NCI-H2227 treated with DMSO at 0.1 percent for 48 hours (cell line): ENCODE measurements at places on chromosomes 3 and 15.

DNA sequence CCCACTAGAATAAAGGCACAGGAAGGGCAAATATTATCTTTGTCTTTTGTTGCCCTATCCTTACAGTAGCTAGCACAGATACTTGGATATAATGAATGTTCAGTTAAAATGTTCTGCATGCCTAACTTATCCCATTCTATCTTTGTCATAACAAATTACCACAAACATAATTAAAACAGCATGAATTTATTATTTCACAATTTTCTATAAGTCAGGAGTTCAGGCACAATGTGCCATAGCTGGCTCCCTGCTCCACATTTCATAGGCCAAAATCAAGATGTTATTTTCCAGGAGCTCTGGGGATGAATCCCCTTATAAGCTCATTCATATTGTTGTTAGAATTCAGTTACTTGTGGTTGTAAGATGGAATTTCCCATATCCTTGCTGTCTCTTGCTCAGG is 975.5 kb downstream of the IGSF11 start:
- no peak for DNase-seq

DNA sequence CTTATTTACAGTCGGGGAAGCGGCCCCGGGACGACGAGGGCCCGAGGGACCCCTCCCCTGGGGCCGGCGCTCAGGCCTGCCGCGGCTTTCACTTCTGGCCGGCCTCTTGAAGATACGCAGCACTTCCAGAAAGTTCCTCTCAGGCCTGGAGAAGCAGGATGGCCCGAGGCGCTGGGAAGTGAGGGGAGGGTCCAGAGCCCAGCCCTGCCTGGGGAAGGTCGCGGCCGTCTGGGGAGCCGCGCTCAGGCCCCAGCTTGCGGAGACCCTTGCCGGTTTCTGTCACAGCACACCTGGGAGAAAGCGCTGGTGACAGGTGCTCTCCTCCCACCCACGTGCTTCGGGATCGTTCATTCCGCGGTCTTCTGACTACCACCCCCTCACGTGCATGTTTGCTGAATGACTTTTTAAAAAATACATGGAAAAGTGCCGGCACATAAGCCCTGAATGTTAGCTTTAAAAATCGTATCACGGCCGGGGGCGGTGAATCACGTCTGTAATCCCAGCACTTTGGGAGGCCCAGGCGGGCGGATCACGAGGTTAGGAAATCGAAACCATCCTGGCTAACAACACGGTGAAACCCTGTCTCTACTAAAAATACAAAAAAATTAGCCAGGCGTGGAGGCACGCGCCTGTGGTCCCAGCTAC is 727 bp upstream of the TM2D3 start:
- DNase-seq, result no peak

DNA sequence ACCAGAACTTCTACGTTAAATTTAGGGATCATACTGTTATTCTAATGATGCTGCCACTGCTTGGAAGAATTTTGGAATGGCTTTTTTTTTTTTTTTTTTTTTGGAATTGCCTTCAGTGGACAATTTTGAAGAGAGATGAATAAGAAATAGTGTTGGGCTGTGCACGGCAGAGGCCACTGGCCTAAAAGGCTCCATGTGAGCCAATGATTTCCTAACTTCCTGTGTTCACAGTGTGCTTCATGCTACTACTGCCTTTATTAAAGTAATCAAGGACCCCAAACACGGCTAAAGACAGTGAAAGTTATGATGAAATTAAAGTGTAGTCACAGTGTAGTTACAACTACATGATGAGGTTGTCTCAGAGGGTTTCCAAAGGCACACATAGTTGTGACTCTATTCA is 100.8 kb upstream of the TNFAIP8L3 start:
- no peak for DNase-seq

DNA sequence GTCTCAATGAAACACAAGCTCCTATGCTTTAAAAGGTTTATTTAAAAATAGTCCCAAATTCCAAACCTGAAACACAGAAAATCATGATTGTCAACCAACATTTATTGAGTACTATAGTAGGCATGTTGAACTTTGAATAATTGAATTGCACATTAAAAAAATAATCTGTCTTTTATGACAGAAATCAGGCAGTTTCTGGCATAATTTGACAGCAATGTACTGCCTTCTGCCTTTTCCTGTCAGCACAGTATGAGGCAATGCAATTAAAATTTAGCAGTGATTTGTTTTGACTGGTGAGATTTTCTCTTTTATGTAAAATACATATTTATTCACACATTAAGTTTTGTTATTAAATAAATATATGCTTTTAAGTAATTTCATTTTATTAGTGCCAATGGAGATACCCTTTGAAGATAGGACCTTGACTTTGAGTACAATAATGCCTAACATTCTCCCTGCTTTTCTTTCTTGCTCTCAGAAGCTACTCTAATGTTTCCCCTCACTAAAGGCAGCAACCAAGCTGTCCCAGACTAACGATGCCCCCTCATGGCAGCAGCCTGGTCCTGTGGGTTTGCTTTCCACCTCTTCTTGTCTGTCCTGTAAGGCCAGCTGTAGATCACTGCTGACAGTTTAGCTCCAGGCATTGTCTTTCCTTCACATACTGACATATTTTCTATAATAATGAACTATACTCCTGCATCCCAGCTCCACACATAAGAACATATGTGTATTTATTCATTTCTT is 346.7 kb downstream of the IL20RB start:
- DNase-seq, result no peak

DNA sequence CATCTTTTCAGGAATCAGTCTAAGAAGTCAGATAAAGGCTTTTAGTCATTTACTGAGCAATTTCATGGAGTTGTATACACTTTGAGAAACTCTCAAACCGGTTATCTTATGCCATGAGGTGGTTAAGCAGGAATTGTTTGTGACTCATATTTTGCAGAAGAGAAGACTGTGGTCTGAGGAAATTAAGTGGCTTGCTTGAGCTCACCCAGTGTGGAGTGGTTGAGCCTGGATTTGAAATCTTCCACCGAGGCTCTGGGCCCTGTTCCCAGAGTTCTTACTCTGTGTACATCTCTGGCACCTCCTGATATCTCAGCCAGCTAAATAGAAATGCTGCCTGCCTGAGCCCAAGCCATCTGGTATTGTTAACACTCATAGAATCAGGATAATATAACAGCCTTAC is 37.8 kb upstream of the BCL6 start:
- no peak for DNase-seq

GRCh38 chr3:111741181-111741580 is 117.9 kb upstream of the PHLDB2 start:
- no peak for DNase-seq

DNA sequence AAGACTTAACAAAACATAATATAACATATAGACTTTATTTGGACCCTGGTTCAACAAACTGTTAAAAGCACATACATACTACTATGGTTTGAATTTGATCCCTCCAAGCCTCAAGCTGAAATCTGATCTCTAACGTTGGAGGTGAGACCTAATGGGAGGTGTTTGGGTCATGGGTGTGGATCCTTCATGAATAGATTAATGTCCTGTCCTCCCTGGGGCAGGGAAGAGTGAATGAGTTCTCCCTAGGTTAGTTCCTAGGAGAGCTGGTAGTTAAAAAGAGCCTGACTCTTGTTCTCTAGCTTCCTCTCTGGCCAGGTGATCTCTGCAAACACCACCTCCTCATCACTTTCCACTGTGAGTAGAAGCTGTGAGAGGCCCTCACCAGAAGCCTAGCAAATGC is 36.4 kb downstream of the CLASP2 start:
- DNase-seq, result no peak

DNA sequence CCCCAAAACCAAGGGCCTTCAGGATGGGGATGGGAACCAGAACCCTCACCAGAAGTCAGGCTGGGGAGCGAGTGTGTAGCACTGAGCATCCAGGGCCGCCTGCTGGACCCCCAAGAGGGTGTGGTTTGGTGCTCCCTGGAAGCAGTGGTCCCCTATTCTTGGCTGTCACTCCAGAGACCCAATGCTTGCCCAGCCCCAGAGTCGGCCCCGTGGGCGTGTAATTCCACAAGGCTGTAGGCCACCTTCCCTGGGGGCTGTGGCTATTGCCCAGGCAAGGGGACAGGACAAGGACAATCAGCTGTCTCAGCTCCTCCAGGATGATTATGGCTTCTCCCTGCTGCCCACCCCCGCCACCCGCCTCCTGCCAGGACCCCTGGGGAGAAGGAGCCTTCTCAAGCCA is 14.5 kb downstream of the IGDCC3 start:
- DNase-seq, result no peak

DNA sequence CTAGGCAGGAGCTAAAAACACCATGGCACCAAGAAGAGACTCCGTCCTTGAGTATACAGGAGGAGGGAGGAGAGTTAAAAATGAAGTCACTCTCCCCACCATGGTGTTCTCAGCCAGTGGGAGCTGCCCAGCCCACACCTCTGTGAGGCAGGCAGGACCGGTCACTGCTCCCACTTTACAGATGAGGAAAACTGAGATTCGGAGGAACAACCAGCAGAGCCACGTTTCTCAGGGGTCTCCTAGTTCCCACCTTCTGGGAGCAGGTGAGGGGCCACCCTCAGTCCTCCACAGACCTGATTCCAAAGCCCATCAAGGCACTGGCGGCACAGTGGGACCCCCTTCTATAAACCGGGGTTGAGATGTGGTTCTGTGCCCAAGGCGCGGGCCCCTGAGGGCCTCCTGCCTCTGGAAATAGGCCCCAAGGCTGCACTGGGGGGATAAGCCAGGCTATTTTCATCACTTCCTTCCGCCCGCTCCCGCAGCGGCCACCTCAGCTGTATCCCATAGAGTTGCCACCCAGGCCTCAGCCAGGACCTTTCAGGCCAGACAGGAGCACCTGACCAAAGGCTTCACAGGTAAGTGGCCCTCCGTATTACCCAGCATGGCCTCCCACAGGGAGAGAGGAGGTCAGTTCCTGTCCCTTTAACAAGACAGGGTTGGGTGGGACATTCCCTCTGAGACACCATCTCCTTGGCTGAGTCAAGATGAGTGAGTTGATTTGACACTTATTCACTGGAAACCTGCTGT is at the start of gene GP9:
GP9 (plus strand) TSS at position 504 of the 747 bp plus-strand sequence. CDS start 961 bp downstream, outside the sequence.
- DNase-seq, result no peak

GRCh38 chr3:42301446-42302175 is 35.6 kb upstream of the CCK start:
- DNase-seq, result no peak

DNA sequence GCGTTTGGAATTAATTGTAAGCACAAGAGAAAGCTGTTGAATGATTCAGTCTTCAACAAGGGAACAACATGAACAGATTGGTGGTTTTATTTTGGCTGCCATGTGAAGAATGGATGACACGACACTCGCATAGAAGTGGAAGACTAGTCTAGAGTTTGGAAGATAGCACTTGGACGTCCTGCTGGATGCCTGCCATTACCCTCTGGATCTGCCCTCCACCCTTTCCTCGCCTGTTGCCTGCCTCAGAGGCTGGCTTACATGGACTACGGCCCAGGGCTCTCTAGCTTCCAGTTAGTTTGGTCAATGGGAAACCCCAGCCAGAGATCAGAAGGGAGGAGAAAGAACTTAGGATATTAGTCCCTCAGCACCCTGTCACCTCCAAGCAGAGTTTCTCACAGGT is 493.5 kb downstream of the FHIT start:
- no peak for DNase-seq

DNA sequence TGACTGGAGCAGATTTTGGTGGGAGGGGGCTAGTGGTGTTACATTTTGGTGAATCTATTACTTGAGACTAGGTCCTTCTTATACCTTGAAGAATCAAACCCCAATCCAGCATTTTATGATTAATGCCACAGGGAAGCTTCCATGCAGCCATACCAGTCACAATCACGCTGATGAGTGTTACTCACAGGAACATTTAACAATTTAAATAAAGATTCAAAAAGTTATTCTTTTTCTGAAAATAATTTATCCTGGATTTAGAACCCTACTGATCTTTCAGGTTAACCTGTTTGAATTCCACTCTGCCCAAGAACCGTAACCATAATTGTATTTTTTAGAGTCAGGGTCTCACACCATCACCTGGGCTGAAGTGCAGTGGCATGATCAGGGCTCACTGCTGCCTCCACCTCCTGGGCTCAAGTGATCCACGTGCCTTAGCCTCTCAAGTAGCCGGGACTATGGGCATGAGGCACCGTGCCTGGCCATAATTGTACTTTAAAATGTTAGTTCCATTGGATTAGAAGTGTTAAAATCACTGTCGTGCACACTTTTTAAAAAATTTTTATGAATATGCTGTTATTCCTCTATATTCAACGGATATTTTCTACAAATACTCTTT is 929 bp upstream of the MTMR10 start:
- DNase-seq, result no peak

- no peak for DNase-seq
Observed at GRCh38 chr3:62954580-62954979, 79.4 kb upstream of the CADPS start.

DNA sequence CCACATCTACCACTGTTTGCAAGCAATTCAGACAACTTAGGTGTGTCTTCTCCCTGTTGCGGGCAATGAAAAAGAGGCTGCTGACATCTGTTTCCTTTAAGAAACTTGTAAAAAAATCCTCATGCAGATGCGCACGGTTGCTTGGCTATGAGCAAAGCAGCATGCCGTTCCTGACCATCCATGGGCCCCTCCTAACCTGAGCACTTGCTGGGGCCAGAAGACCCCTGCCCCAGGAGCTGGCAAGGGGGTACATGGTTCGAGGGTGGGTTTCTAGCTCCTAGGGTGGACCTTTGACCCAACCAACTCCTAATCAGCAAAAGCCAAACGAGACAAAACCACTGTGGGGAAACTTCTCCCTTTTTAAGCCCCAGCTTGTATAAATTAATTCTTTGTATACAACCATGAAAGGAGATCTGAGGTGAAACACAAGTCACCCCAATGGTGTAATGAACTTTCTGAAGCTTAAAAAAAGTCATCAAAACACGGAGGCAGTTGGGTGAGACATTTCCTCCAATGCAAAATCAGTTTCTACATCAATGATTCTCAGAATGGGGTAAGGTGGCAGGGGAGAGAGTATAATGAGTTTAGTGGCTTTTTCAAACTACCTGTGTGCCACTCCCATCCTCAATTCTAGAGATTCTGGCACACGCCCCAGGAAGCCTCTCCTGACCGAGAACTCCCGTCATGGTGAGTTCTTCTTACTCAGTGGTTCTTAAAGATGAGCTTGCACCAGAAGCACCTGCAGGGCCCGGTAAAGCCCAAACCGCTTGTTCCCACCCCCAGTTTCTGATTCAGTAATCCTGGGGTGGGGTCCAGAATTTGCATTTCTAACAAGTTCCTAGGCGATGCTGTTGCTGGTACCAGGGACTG is 44.1 kb downstream of the CPN2 start:
- no peak for DNase-seq

- DNase-seq, result no peak
Observed at GRCh38 chr3:46576-46975, 150.0 kb upstream of the CHL1 start.

DNA sequence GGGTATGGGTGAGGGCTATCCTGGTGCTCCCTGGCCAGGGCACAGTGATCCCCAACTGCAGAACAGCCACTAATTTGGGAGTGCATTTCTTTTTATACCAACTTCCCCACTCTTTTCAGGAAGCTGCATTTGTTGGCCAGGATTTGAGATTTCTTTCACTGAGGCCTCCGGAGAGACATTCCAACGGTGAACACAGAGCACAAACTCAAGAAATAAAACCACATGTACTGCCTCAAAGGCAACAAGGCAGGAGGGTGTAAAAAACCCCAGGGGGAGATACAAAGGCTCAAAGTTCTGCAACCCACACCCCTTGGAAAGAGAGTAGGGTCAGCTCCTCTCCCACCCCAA is 65.3 kb downstream of the CPN2 start:
- DNase-seq, result no peak
